GM12878 (cell line): ENCODE measurements at places on chromosomes 16 and 17. TPM values are rescaled to one million over a fixed set of nuclear protein-coding genes. Genes with fewer than 3 reads are reported as not detected.

DNA sequence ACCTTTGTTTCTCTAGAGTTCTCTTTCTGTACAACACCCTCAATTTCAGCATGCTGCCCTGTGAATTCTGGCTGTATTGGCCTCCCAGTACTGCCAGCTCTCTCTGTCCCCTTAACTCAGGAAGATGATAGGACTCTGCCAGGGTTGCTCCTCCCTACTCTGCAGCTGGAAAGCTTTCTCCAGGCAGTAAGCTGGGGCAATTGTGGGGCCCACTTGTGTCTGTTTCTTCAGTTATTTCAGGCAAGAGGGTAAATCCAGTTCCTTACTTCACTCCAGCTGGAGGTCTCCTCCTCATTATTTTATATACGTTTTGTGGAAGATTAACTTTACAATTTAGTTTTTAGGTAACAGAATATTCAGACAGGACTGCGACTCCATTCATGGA is 9.9 kb downstream of the C17orf100 start:
- no peak overlapping the region for H3K27ac ChIP-seq
- H3K4me3 ChIP-seq = 0 out of 2 replicates have a peak overlapping the region, but pooled peaks have one; percentile 9
- DNase-seq = no peak
- H3K36me3 ChIP-seq = no peaks in the 10 kb centered on the region; the same call in 1 of the 2 replicates
- peaks cover 24% of the 10 kb centered on the region for H3K4me1 ChIP-seq

DNA sequence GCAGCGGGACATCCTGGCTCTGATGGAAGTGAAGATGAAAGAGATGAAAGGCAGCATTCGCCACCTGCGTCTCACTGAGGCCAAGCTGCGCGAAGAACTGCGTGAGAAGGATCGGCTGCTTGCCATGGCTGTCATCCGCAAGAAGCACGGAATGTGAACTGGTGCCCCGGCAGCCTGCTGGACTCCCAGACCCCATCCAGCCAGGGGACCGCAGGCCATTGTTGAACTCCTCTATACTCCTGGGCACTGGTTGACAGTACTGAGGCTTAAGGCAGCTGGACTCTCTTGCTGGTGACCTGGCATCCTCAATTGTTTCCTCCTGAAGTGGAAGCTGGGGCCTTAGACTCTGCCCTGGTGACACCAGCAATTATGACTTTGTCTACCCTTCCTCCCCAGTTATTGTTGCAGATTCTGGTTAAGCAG is 1.2 kb downstream of the THAP11 start:
- H3K27ac ChIP-seq = peak overlapping the region; percentile 38; the same call in 1 of the 2 replicates
- DNase-seq = no peak
- H3K4me1 ChIP-seq = peaks cover 29% of the 10 kb centered on the region
- H3K4me3 ChIP-seq = peak overlapping the region; percentile 96

- no peaks in the 10 kb centered on the region for H3K36me3 ChIP-seq
- DNase-seq = no peak
- H3K4me3 ChIP-seq = no peak overlapping the region
- no peaks in the 10 kb centered on the region for H3K27me3 ChIP-seq
- H3K27ac ChIP-seq = no peak overlapping the region
These were observed 169.5 kb downstream of the AHSP start for GRCh38 chr16:31696968-31697743.

DNA sequence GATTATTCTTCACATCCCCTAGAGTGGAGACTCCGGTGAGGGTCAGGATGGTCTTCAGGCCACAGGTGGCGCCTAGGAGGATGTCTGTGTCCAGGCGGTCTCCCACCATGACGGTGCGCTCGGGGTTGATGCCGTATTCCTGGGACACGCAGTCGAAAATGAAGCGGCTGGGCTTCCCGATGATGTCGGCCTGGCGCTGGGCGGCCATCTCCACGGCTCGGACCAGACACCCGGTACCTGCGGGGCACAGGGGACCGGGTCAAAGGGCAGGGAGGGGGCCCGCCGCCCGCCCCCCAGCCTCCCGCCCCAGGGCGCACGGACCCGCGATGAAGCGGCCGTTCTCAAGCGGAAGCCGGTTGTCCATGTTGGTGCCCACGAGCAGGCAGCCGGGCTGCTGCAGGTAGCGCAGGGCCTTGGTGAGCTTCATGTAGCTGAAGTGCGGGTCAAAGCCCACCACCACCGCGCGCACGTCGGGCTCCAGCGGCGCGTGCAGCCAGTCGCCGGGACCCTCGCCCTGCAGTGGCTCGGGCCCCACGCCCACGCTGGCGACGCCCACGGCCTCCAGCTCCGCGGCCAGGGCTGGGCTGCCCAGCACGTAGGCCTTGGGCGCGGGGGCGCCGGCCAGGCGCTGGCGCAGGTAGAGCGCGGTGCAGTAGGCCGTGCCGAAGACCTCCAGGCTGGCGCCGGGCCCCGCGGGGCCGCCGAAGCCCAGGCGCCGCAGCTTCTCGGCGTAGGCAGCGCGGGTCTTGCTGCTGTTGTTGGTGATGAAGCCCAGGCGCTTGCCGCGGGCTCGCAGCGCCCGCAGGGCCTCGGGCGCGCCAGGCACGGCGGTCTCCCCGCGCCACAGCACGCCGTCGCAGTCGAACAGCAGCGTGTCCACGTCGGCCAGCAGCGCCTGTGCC is 572 bp downstream of the PGP start:
- H3K4me3 ChIP-seq = peak overlapping the region; percentile 80
- peaks cover 6% of the 10 kb centered on the region for H3K36me3 ChIP-seq
- H3K27me3 ChIP-seq = no peaks in the 10 kb centered on the region
- no peak for DNase-seq

- no peaks in the 10 kb centered on the region for H3K27me3 ChIP-seq
- peak overlapping the region; percentile 35; the same call in 1 of the 2 replicates for H3K27ac ChIP-seq
- H3K36me3 ChIP-seq = peaks cover 27% of the 10 kb centered on the region
- peaks cover 34% of the 10 kb centered on the region for H3K4me1 ChIP-seq
- H3K4me3 ChIP-seq = 0 out of 2 replicates have a peak overlapping the region, but pooled peaks have one; percentile 36
These were observed 26.7 kb downstream of the PLD6 start for GRCh38 chr17:17179371-17179827.

GRCh38 chr16:82657239-82657638 is 30.5 kb downstream of the CDH13 start:
- no peak for DNase-seq
- H3K4me3 ChIP-seq = no peak overlapping the region
- H3K27me3 ChIP-seq = 0 out of 2 replicates have a peak, but pooled peaks cover 1% of the 10 kb centered on the region
- no peaks in the 10 kb centered on the region for H3K36me3 ChIP-seq

GRCh38 chr17:39071573-39071972 is 79.9 kb downstream of the PLXDC1 start:
- no peak overlapping the region for H3K4me3 ChIP-seq
- no peaks in the 10 kb centered on the region for H3K4me1 ChIP-seq
- no peak overlapping the region for H3K27ac ChIP-seq
- H3K27me3 ChIP-seq = no peaks in the 10 kb centered on the region
- DNase-seq = no peak

DNA sequence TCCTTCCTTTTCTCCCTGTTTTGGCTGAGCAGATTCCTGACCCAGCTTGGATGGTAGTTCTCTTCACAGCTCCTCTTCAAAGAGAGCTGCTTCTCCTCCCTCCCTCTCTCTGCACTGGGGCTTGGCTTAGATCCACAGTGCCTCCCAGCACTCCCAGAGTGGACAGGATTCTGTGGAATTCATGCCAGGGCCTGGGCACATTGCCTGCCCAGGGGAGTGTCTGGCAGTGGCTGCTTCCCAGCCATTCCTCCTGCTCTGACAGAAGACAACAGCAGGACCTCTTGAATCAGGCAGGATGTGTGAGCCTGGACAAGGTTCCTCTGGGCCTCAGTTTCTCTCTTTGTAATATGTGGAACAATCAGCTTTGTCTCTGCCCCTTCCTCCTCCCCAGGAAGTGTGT is 4.5 kb upstream of the MMP28 start:
- no peak overlapping the region for H3K27ac ChIP-seq
- H3K36me3 ChIP-seq = no peaks in the 10 kb centered on the region
- H3K27me3 ChIP-seq = peaks cover 3% of the 10 kb centered on the region
- DNase-seq = no peak
- H3K4me3 ChIP-seq = no peak overlapping the region

Gene BICDL2
- not detected in 2 replicates for total RNA-seq

DNA sequence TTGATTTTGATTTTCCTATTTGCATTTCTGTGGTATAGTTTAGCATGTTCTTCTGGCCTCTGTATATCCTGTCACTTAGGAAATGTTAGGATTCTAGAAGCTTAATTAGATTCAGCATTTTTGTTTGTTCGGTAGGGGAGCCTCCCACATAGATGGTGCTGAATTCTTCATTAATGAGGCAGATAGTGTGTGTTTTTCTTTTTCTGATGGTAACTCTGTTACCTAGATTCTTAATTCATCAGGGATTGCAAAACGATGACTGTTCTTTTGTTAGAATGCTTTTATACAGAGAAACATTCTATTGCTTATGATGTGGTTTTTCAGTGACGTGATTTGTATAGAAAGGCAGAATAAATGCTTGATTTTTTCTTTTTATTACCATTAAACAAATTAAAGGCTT is 19.0 kb downstream of the BANP start:
- no peak overlapping the region for H3K27ac ChIP-seq
- no peak for DNase-seq
- no peaks in the 10 kb centered on the region for H3K27me3 ChIP-seq
- H3K36me3 ChIP-seq = no peaks in the 10 kb centered on the region
- H3K4me1 ChIP-seq = no peaks in the 10 kb centered on the region; the same call in 1 of the 2 replicates
- no peak overlapping the region for H3K4me3 ChIP-seq

Gene CCDC200
- total RNA-seq = not detected in 2 replicates

GRCh38 chr16:57632568-57632967 is 4.1 kb downstream of the ADGRG1 start:
- H3K4me1 ChIP-seq = no peaks in the 10 kb centered on the region
- H3K27ac ChIP-seq = no peak overlapping the region
- H3K4me3 ChIP-seq = no peak overlapping the region
- DNase-seq = no peak
- no peaks in the 10 kb centered on the region for H3K36me3 ChIP-seq

- no peaks in the 10 kb centered on the region for H3K36me3 ChIP-seq
- H3K27ac ChIP-seq = peak overlapping the region; percentile 85
- H3K4me1 ChIP-seq = peaks cover 12% of the 10 kb centered on the region
These were observed 678 bp downstream of the TMEM101 start for GRCh38 chr17:44014133-44014436.

- H3K36me3 ChIP-seq = no peaks in the 10 kb centered on the region
- H3K4me1 ChIP-seq = no peaks in the 10 kb centered on the region
- no peak within 1 kb of the TSS for H3K27ac ChIP-seq
- no peak within 1 kb of the TSS for H3K4me3 ChIP-seq
- no peak for DNase-seq
- H3K27me3 ChIP-seq = peaks cover 2% of the 10 kb centered on the region
These were observed at the start of gene PMP22 for GRCh38 chr17:15265131-15265530. TSS of gene PMP22 (minus strand) at chr17:15265326. CDS start at chr17:15260727, 4,599 bp downstream.

Gene JUP
- 31.7 and 36.3 TPM in 2 replicates for total RNA-seq

- H3K4me3 ChIP-seq = no peak overlapping the region
- H3K4me1 ChIP-seq = no peaks in the 10 kb centered on the region
- no peaks in the 10 kb centered on the region; the same call in 1 of the 2 replicates for H3K27me3 ChIP-seq
- DNase-seq = no peak
These were observed 41.1 kb downstream of the BAHCC1 start for GRCh38 chr17:81436294-81436849.

Gene ABCC11
- total RNA-seq = not detected in 2 replicates

Gene KRT32
- total RNA-seq = not detected in 2 replicates

Gene CACNG4
- total RNA-seq = 0.08 TPM in 1 of 2 replicates, not detected in the other

DNA sequence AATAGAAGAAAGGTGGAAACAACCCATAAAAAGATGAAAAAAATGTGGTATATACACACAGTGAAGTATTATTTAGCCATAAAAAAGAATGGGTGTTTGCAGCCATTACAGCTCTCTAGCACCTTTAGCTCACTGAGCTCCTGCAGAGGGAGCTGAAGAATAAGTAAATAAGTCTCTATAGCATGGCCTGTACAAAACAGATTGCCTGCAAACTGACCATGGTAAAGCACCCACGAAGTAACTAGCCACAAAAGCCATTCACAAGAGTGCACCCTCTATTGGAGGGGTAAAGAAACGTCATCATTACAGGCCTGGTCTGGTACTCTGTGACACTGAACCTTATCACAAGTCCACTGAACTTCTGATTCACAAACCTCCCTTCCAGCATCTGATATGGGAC is 76.3 kb downstream of the USP32 start:
- H3K27ac ChIP-seq = 0 out of 2 replicates have a peak overlapping the region, but pooled peaks have one; percentile 24
- H3K4me3 ChIP-seq = no peak overlapping the region
- peaks cover 11% of the 10 kb centered on the region; the same call in 1 of the 2 replicates for H3K4me1 ChIP-seq

GRCh38 chr17:31594416-31594815 is 202.9 kb downstream of the RAB11FIP4 start:
- no peaks in the 10 kb centered on the region for H3K27me3 ChIP-seq
- H3K4me3 ChIP-seq = no peak overlapping the region
- H3K4me1 ChIP-seq = peaks cover 10% of the 10 kb centered on the region
- DNase-seq = no peak
- no peak overlapping the region for H3K27ac ChIP-seq

DNA sequence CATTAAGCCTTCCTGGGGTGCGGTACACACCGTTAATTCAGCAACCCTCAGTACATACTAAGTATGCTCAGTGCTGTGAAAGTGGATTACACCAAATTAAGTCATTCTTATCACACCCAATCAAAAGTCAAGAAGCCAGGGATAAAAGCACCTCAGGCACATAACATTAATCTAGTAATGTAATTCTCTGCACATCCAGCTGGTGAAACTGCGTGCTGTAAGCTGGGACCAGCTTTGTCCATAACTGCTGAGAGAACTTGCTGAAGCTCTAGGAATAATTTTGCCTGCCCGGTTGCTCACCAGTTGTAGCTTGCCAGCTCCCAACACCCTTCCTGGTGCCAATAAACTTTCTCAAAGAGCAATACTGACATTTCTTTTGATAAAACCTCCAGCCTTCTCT is 44.9 kb downstream of the SLC47A1 start:
- H3K36me3 ChIP-seq = no peaks in the 10 kb centered on the region
- H3K27ac ChIP-seq = no peak overlapping the region
- no peaks in the 10 kb centered on the region for H3K4me1 ChIP-seq
- DNase-seq = no peak
- peaks cover 4% of the 10 kb centered on the region for H3K27me3 ChIP-seq

Gene FBXW10B
- total RNA-seq = not detected in 2 replicates

- no peak overlapping the region for H3K4me3 ChIP-seq
- no peaks in the 10 kb centered on the region for H3K36me3 ChIP-seq
- H3K4me1 ChIP-seq = peaks cover 21% of the 10 kb centered on the region
- no peak overlapping the region for H3K27ac ChIP-seq
- no peak for DNase-seq
These were observed 83.6 kb upstream of the CBX4 start for GRCh38 chr17:79922798-79923197.

Gene CDH8
- total RNA-seq = 0.53 TPM in 1 of 2 replicates, not detected in the other
